ENCODE measurements at places on chromosomes 5 and 9.

DNA sequence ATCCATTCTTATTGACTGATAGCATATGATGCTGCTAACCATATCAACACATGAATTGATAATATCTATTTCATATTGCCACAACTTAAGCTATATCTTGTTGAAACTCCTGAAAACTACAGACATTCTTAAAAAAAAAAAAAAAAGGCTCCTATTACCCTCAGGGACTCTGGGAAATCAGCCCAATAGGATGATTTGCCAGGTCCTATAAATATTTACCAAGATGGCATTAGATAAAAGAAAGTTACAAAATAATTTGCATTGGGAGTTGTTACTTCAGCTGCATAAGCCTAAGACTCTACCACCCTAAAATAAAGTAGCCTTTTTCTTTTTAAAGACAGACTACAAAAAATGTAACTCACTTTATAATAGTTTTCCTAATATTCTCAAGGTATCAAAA is 84.4 kb downstream of the CDO1 start:
- DNase-seq, result no peak

GRCh38 chr9:135131488-135131887 is 44.0 kb downstream of the OLFM1 start:
- no peak for DNase-seq

- DNase-seq, result no peak
Measured at GRCh38 chr9:135874859-135875258, 32.5 kb downstream of the CAMSAP1 start.

DNA sequence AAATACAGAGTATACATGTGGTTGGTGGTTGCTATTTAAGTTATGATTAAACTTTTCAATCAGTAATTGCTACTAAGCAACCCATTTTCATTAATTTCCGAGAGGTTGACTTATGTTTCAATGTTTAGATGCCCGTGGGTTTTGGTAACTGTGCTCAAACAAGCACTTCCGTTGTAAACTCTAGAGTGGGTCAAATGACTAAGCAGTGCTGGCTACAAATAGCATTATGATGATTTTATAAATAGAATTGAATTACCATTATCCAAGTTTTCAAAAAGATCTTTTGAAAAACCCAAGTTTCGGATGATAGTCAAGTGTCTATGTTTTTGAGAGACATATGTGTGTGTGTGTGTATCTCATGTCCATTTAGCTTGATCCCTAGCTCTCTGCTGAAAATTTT is 2369.4 kb upstream of the ACO1 start:
- DNase-seq, result no peak

DNA sequence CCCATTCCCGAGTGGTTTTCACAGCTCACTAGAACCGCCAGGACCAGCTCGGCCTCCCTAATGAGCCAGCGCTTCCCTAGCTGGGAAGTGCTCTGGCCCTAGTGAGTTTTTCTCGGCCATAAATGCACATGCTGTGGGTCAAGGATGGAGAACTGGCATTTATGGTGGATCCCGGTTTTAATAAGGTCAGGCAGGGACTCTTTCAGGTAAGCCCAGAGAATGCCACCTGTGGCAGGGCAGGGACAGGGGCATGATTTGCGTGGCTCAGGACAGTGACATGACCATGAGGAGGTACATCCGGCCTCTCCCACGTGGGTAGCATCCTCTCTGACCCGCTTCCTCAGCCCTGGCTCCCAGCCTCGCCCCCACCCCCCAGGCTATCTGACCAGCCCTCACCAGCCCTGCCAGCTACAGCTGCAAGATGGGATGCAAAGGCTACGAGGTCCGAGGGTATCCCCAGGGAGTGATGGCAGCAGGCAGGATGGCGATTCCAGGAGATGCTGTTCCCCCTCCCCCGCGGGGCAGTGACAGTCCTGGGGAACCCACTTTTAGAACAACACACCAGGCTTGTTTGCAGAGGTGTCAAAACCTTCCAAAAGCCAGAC is 60.3 kb upstream of the ADAMTS2 start:
- no peak for DNase-seq

- no peak for DNase-seq
Measured at GRCh38 chr9:112179816-112180215, 4.7 kb upstream of the SUSD1 start.

- DNase-seq, result no peak
Measured at GRCh38 chr5:103487822-103488493, 74.6 kb downstream of the NUDT12 start.

GRCh38 chr5:145531038-145531734 is 304.0 kb downstream of the PRELID2 start:
- no peak for DNase-seq

GRCh38 chr5:144467792-144468191 is 297.1 kb downstream of the KCTD16 start:
- DNase-seq, result no peak

- no peak for DNase-seq
Measured at GRCh38 chr5:115096034-115096769, 73.5 kb downstream of the TRIM36 start.

GRCh38 chr5:1401536-1402138 is 43.6 kb downstream of the SLC6A3 start:
- no peak for DNase-seq

DNA sequence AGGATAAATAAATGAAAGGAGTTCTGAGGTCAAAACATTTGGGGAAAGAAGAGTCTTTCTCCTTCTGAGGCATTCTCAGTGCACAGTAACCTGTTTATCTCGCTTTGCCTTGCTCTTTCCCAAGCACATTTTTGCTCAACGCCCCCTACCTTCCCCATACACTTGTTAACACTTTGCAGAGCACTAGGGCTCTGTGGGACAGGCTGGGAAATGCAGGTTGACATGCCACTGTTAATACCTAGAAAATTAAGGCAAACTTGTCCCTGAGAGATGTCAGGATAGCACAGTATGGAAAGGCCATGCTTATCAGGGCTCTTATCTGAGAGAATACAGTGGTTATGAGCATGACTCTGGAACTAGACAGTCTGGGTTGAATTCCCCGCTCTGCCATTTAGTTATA is 152.0 kb downstream of the DOCK8 start:
- DNase-seq, result no peak

DNA sequence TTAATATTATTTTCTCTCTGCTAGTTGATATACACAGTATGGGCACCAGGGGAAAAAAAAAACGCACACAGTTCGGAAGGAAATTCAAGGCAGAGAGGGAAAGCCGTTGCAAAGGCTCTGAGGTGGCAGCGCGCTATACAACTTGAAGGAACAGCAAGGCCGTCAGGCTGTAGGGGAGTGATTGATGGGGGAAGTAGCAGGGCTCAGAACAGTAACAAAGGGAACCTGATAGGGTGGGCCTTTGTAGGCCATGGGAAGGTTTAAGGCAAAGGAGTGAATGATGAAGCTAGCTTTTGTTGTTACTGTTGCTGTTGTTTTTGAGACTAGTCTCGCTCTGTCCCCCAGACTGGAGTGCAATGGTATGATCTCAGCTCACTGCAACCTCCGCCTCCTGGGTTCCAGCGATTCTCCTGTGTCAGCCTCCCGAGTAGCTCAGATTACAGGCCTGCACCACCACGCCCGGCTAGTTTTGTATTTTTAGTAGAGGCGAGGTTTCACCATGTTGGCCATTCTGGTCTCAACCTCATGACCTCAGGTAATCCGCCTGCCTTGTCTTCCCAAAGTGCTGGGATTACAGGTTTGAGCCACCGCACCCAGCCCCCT is 27.0 kb downstream of the AQP7 start:
- no peak for DNase-seq

- no peak for DNase-seq
Measured at GRCh38 chr5:137401946-137402345, 97.2 kb downstream of the SPOCK1 start.

DNA sequence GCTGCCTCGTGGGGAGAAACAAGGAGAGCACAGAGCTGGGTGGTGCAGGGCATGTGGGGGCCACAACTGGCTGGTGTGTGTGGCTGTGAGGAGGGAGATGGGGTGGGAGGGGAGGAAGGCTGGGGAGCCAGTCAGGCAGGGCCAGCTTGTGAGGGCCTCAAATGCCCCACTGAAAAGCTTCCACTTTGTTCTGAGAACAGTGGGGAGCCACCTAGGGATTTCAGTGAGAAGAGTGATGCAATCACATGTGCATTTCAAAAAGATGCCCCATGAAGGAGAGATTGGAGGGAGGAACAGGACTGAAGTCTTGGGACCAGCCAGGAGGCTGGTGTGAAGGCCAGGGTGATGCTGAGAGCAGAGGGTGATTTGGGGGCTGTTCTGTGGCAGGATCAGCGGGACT is 1.3 kb downstream of the OR13J1 start:
- DNase-seq, result no peak

DNA sequence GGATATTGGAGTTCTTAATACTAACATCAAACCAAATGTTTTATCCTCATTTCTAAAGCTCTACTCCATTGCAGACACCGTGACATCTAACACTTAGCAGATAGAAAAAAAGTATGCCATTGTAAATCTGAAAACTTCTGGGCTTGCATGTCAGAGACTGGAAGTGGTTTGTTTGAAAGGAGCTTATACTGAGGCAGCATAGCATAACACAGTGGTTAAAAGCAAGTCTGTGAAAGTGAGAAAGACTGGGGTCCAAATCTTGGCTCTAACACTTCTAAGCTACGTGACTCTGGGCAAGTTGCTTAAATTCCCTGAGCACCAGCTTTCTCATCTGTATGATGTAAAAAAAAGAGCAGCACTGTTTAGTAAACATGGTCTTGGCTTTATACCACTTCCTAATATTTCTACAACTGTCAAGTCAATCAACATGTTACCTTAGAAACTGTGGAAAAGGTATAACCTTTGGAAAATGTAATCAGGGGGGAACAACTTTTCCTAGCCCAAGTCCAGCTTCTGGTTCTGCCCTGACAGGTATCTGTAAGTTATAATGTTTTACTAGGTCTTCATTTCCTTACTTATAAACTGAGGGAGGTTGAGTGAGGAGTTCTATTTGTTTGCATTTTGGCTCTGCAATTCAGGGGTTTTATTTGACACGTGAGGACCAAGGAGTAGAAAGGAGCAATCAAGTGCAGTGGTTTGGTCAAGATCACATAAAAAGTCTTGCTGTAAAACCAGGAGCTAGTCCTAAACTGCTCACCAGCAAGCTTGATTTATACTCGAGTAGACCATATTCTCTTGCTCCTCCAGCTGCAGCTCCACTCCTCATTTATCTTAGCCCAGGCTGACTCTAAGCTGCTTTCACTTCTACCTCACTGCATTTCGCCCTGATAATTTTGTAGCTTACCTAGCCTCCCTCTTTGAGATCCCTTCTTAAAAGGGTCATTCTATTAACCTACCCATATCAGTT is 541.0 kb downstream of the RAB3C start:
- DNase-seq, result no peak

GRCh38 chr5:94693043-94693822 is 74.8 kb downstream of the SLF1 start:
- no peak for DNase-seq

DNA sequence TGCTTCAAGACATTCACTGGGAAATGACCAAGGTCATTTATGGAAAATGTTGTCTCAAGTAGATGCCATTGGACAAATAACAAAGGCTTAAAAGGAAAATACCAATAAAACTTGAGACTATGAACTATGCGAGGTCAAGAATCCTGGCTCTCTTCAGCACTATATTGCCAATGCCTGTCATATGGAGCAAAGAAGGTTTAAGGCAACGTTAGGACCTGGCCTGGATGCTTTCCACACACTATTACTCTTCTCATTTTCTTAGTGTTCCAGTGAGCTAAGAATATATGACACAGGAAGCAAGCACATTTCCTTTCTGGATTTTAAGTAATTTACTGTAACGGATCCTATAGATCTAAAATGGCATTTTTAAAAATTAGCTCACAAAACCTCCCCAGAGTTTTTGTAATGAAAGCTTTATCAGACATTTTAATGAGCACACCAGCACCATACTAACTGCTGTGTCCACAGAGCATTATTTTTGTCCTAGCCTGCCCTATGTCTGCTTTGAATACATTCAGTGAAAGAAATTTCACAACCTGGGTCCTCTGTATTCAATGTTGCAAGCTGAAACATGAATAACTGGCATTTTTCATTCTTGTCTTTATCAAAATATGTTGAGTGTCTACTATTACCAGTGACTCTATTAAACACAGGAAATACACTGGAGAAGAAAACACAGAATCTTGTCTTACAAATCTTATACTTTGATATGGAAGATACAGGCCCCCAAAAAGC is 315.6 kb downstream of the CETN3 start:
- DNase-seq, result peak; percentile 13

DNA sequence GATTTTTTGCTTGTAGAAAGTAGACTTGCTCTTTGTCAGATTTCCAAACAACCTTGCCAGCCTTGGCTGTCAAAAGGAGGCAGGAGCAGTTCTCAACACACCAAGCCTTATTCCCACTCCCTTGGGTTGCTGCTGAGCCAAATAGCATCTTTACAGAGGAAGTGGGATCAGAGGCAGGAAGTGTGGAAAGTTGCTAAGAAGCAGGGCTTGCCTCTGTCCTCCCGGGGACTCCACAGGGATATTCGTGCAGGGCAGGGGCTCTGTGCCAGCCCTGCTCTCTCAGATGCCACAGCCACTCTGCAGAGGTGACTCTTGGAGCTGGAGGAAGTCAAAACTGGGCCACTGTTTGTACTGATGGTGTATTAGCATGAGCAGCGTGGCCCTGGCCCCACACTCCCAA is 24.3 kb downstream of the PTPDC1 start:
- no peak for DNase-seq

GRCh38 chr5:108430931-108431608 is 49.2 kb upstream of the FBXL17 start:
- no peak for DNase-seq

DNA sequence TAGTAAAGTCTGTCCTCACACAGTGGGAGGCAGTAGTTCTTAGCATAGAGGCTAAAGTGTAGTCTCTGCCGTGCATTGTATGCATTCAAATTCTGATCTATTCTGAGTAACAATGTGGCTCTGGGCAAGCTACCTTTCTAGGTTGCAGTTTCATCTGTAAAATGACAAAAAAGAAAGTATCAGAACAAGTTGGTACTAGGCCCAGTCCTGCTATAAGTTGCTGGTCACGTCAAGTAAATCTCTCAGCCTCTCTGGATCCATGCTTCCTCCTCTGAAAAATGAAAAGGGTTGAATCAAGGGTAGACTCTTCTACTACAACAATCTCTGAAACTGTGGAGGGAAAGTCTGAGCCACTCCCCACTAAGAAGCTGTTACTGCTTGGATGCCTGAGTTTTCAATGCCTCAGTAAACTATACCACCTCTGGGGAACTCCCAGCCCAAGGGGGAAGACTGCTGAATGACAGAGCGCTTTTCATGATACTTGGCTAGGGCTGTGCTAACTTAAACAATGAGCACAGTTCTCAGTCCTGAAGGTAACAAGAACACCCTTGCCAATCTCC is 34.5 kb upstream of the SPARC start:
- DNase-seq, result no peak

DNA sequence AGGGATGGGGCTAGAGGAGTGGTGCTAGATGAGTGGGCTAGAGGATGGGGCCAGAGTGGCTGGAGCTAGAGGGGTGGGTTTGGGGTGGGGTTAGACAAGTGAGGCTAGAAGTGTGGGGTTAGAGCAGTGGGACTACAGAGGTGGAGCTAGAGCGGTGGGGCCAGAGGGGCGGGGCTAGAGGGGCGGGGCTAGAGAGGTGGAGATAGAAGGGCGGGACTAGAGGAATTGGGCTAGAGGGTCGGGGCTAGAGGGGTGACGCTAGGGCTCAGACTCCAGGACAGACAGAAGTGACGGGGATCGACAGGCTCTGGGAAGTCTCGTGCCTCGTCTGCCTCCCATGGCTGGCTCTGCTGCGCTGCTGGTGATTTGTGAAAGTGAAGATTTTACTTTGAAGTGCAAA is 31.0 kb upstream of the TENT4A start:
- no peak for DNase-seq

Measured in bone marrow (tissue), 2 donors.